ENCODE measurements at places on chromosomes 11 and 22.

GRCh38 chr11:18536209-18536608 is 9.5 kb upstream of the TSG101 start:
- DNase-seq, result no peak

DNA sequence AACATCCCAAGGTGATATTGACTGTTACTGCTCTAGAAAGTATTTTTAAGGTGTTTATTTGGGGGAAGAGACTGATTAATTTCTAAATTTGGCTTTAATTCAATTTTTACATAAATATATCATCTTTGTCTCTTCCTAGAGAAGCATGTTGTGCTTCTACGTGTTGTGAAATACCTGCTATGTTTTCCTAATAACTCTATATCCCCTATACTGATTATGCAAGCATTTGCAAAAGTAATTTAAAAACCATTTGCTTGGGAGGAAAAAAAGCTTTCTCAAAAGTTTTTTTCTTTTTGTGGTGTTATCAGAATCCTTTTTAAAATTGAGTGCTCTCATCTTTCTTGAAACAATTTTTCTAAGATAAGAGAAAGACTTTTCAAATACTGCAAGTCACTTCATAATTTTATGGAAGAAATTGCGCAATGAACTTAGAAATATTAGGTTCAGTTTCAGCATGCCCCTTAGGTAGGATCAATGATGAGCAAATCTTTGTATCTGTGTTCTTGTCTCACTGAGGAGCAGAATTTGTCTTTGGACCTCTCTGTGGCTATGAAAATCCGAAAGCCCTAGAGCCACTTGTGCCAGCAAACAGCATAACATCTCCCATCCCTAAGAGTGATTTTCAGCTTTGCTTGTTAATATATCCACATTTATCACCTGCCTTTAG is 7.4 kb upstream of the BLID start:
- no peak for DNase-seq

- DNase-seq, result no peak
Measured at GRCh38 chr11:117839380-117839881, 14.9 kb upstream of the FXYD2 start.

- no peak for DNase-seq
Measured at GRCh38 chr11:2901196-2901796, 15.7 kb upstream of the CDKN1C start.

DNA sequence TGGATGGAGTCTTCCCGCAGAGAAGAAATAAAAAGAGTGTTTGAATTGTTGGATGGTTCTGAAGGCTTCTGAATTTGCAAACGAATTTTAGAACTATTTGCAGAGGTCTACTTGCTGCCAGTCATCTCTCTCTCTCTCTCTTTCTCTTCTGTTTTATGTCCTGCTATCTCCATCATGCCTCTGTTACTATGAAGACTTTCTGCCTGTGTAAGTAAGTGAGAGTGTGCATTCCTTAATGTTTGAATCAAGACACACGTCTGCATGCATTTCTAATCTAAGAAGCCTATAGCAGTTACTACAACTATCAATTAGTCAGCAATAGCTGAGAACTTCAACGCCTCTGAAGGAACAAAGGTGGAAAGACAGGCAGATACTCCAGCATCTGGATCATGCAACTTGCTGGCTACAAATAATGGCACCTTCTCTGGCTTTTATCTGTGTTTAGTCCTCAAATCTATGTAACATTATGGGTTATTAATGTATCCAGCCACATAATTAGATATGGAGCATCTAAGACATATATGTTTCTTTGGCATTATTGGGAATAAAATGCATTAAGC is 191.5 kb upstream of the BLID start:
- DNase-seq, result no peak
